ENCODE measurements at places on chromosomes 6 and 20.

- peak; percentile 23 for DNase-seq
Observed at GRCh38 chr6:147970970-147971369, 371.7 kb upstream of the SASH1 start.

- no peak for DNase-seq
Observed at GRCh38 chr20:58577871-58578598, 62.8 kb upstream of the APCDD1L start.

- no peak for DNase-seq
Observed at GRCh38 chr20:13117200-13117599, 103.9 kb upstream of the ISM1 start.

DNA sequence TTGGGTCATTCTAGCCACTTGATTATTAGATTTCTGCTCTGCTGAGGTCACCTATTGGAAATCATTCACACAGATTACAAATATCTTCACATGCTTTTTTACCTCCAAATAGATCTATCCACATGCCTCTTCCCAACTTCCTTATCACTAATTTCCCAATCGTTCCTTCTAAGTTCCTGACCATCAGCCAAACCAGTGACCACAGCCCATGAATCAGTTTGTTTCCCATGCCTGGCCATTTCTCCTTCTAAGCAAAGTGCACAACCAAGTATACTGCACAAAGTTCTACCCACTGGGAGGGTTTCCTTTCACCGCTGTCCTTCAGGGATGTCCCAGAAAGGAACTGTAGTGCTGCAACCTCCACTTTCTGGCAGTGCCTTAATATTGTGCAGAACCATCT, 140.5 kb upstream of the SYNDIG1 start:
- DNase-seq, result peak; percentile 37

- DNase-seq, result peak; percentile 83
Observed at GRCh38 chr20:8073024-8073832, 53.7 kb upstream of the TMX4 start.

GRCh38 chr6:117423754-117424153, 2.0 kb downstream of the ROS1 start:
- no peak for DNase-seq

DNA sequence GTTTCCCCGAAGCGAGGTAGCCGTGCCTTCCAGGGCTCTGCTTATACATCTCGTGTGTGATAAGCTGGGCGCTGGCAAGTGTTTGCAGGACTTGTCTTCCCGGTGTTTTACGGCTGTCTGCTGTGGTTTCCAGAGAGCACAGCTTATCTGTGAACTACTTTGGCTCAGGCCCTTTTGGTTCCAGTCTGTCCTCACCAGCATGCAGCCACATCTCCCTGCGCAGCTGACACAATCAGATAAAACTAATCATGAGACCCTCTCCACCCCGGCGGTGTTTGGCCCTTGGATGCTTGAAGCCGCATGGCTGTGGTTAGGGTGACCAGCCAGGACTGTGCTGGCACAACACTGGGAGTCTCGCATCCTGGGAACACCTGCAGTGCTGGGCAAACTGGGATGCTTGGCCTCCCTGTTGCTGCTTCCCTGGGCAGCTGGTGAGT, 241.8 kb upstream of the FOXQ1 start:
- DNase-seq, result no peak

GRCh38 chr20:17654649-17655285, 27.3 kb downstream of the RRBP1 start:
- DNase-seq, result peak; percentile 59

- DNase-seq, result no peak
Observed at GRCh38 chr6:40891686-40892085, 147.3 kb downstream of the UNC5CL start.

GRCh38 chr6:106064142-106064541, 22.0 kb upstream of the PRDM1 start:
- DNase-seq, result no peak

DNA sequence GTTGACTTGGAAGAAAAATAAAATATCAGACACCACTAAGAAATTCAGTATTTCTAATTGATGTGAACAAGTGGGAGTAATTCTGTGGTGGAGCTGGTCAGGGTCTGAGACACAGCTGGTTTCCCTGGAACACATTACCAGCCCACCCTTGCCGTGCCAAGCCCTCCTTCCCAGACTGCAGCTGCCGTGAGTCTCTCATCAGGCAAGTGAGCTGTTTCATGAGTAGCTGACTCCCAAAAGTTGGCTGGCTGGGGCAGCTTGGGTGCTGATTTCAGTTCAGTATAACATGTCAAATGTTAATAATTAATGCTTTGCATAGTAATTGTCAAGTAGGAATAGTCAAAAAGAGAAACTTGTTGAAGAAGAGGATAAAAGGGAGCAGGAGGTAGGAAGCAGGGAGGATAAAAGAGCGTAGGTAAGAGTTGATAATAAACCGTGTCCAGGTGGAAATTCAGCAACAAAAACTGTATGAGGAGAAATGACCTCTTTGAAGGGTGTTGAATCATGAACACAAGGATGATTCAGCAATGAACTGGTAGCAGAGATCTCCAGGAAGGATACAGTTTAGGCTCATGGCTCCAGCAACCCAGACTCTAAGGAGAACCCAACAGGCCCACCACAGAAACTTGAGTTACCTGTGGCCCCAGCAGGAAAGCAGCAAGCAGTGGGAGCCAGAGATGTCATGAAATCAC, 110.9 kb upstream of the SSTR4 start:
- no peak for DNase-seq

GRCh38 chr6:13787137-13787536, 27.2 kb downstream of the MCUR1 start:
- peak; percentile 69 for DNase-seq

GRCh38 chr6:107125771-107126170, 10.5 kb upstream of the BEND3 start:
- no peak for DNase-seq

GRCh38 chr6:36781669-36782068, 57.6 kb downstream of the CPNE5 start:
- DNase-seq, result no peak
